ENCODE measurements at places on chromosomes 2 and 18.

- no peak for DNase-seq
Measured at GRCh38 chr18:668260-668659, 10.8 kb downstream of the TYMS start.

- DNase-seq: no peak
Measured at GRCh38 chr2:159183346-159183745, 103.2 kb downstream of the WDSUB1 start.

GRCh38 chr2:200585730-200586643, at the start of gene AOX1:
Gene AOX1 (plus strand): TSS chr2:200586014. CDS start chr2:200586109, 95 bp downstream.
- DNase-seq: no peak

GRCh38 chr18:50661013-50661412, 101.1 kb downstream of the MAPK4 start:
- DNase-seq: no peak

DNA sequence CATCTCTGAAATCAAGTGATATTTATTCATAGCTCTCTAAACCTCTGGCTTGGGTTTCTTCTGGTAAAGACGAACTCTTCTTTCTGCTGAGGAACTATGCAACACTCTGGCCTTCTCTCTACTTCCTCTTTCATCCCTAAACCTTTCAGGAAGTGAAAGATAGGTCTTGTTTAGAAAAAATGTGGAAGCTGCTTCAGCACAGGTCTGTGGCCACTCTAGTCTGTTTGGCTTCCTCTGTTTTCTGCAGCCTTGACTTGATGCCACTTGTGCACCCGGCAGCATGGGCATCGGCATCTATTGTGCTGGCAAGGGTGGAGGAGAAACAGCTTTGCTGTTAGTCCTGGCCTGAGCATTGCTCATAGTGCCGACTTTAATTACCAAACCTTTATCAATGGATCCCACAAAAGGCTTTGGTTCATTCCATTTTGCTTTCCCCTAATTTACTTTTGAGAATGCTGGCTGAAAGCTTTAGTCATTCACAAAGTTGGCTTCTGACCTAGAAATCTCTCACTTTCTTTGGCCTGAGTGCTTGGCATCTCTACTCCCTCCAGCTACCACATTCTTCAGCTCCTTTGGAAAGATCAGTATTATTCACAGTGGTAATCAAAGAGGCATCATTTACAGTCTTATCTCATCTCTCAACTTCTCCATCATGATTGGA, 32.0 kb upstream of the GPR39 start:
- no peak for DNase-seq

- DNase-seq: peak; percentile 69
Measured at GRCh38 chr18:43893001-43893637, 615.8 kb upstream of the SYT4 start.

GRCh38 chr18:13713455-13714055, 12.8 kb downstream of the FAM210A start:
- no peak for DNase-seq

- no peak for DNase-seq
Measured at GRCh38 chr2:45195916-45196315, 186.7 kb upstream of the SIX2 start.

GRCh38 chr2:198127627-198128026, 323.2 kb downstream of the PLCL1 start:
- peak; percentile 22 for DNase-seq

- DNase-seq: no peak
Measured at GRCh38 chr18:37701967-37702366, 136.4 kb upstream of the CELF4 start.

DNA sequence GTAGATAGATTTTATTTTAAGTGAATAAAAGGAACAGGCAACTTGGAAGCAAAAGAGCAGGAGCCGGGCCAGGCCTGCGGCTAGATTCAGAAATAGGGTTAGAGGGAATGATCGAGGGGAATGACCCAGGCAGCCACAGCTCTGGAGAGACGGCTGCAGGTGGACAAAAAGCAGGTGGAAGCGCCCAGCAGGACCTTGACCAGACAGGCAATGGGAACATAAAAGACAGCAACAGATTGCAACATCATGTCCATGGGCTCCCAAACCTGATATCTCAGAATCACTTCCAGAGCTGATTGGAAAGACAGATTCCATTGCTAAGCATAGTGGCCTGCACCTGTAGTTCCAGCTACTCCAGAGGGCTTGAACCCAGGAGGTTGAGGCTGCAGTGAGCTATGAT, 28.6 kb upstream of the STEAP3 start:
- DNase-seq: no peak

GRCh38 chr18:48753691-48754090, 197.1 kb downstream of the SMAD7 start:
- no peak for DNase-seq

- no peak for DNase-seq
Measured at GRCh38 chr2:207883002-207883780, 113.5 kb upstream of the FZD5 start.

Data from pulmonary artery endothelial cell (primary cell).